ENCODE measurements at places on chromosomes 2 and 18.

DNA sequence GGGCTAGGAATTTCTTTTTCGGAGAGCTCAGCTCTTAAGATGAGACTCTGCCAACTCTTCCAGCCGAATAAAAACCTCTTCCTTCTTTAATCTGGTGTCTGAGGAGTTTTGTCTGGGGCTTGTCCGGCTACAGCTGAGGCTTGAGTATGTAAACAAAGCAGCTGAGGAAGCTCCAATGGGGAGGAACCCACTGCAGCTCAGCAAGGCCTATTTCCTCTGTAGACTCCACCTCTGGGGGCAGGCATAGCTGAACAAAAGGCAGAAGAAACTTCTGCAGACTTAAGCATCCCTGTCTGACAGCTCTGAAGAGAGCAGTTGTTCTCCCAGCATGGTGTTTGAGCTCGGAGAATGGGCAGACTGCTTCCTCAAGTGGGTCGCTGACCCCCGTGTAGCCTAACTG, 838.7 kb downstream of the CCDC85A start:
- DNase-seq, result no peak

- DNase-seq, result no peak
Observed at GRCh38 chr2:209946539-209946938, 55.9 kb upstream of the RPE start.

GRCh38 chr18:48077291-48077690, 146.8 kb upstream of the SMAD2 start:
- no peak for DNase-seq

GRCh38 chr2:71534826-71535225, 81.5 kb downstream of the DYSF start:
- no peak for DNase-seq

GRCh38 chr2:73233932-73234832, at the start of gene CCT7:
Gene CCT7 (plus strand): TSS chr2:73234308. CDS start chr2:73234379, 71 bp downstream.
- peak; percentile 92 for DNase-seq

GRCh38 chr2:31404827-31405226, 9.7 kb downstream of the XDH start:
- no peak for DNase-seq

Data from inflammatory macrophage treated with lipopolysaccharide for 4 hours (primary cell).